ENCODE measurements at places on chromosomes 6 and 20. TPM values are rescaled to one million over a fixed set of nuclear protein-coding genes. Genes with fewer than 3 reads are reported as not detected.

The DDAH2 gene
- 4.6 TPM for total RNA-seq

The SLC17A1 gene
- total RNA-seq = not detected

The EMILIN3 gene
- 0.24 TPM for total RNA-seq

The UBE2J1 gene
- total RNA-seq = 46.1 TPM

The SUPT3H gene
- 8.9 TPM for total RNA-seq

The BACH2 gene
- total RNA-seq = 0.77 TPM

The SLC4A11 gene
- 0.82 TPM for total RNA-seq

The COQ3 gene
- total RNA-seq = 9.4 TPM

The BPI gene
- total RNA-seq = not detected

The TAAR8 gene
- total RNA-seq = not detected

The PSMB9 gene
- 10.4 TPM for total RNA-seq

DNA sequence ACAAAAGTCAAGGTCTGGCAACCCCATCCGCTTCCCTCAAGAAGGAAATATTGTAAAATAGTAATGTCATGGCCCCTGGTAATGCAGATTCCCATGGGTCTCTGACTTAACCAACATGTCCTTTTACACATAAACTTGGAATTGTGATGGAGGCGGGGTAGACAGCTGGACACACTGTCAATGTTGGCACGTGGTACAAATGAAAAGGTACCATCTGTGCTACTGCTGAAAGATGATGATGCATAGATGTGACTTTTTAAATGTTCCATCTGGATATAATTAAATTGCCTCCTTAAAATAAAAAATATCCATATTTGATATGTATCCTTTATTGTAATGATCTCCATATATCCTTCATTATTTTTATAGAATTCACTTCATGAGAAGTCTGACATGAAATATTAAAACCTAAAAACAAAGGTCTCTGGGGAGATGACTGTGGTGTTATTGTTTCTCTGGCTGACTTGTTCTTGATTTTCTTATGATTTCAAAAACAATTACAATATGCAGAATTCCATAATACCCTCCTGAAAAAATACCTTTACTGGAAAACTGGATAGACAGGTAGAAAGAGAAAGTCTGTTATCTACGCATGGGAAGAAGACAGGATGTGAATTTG is 104.5 kb downstream of the MKKS start:
- DNase-seq = no peak

GRCh38 chr6:25833136-25833535 is 1.3 kb upstream of the SLC17A1 start:
- no peak for DNase-seq

GRCh38 chr6:15200087-15200486 is 45.8 kb upstream of the JARID2 start:
- no peak for DNase-seq

- DNase-seq = no peak
These were observed 140.9 kb upstream of the MOCS1 start for GRCh38 chr6:40075056-40075590.

DNA sequence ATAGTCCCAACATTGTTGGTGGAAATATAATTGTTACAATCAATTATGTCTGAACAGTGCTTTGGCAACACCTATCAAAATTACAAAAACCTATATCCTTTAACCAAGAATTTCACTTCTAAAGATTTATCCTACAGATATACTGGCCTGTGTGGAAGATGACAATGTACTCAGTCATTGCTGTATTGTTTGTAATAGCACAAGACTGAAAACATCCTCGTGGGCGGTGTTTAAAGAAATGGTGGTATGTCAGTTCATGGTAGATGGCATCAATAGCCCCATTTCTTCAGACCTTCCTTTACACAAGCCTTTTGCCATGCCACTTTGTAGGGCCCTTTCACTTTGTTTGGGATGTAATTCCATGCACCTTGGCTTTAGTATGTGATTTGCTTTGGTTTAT is 9.8 kb upstream of the TPBG start:
- peak; percentile 42 for DNase-seq

- DNase-seq = no peak
These were observed 34.7 kb downstream of the RIPOR2 start for GRCh38 chr6:24900917-24901697.

DNA sequence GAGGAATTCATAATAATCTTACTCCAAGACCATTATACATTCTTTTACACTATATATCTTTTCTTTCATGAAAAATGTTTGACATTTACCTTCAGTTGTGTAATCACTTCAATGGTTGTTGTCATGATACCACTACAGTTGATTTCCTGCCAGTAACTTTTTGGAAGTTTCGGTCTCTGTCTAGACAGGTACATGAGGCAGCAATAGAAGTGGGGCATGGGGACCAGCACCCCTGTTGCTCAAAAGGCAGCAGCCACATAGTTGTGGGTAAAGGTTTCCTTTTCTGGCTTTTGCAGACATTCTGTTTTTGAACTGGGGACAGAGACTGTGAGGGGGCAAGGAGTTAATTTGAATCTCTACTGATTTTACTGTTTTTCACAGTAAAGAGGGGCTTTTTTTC is 14.1 kb downstream of the SAMD5 start:
- DNase-seq = no peak

- no peak for DNase-seq
These were observed 87.9 kb downstream of the CEP57L1 start for GRCh38 chr6:109183109-109183650.

DNA sequence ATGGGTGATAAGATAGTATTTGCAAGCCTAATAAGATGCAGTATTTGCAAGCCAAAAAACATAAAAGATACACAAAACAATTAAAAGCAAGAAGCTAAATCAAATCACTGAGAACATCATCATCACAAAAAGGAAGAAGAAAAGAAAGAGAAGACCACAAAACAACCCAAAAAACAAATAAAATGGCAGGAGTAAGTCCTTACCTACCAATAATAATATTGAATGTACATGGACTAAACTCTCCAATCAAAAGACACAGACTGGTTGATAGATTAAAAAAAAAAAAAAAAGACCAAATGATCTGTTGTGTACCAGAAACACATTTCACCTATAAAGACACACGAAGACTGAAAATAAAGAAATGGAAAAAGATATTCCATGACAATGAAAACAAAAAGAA is 37.7 kb downstream of the ECHDC1 start:
- DNase-seq = no peak

DNA sequence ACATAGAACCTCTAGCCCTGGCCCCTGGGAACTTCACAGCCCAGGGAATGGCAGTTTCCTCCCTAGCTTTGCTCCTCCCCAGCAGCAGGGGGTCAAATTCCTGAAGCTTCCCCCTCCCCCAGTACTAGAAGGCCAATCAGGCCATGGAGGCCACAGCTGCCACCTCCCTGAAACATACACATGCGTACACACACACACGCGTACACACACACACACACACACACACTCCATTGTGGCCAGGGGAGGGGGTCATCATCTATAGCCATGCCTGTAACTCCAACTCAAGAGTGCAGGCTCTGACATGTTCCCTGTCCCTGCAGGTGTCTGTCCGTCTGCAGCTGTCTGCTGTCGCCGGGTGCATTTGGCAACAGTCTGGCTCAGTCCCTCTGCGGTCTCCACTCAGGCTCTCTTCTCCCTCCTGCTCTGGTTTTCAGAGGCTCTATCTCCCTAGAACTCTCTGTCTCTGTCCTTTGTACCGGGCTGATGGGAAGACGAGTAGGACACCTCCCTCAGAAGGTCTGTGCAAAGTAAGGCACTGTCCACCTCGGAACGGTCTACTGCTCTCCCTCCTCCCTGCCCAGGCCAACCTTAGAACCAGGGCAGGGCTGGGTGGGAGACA is 1.4 kb downstream of the LRFN2 start:
- DNase-seq = no peak

DNA sequence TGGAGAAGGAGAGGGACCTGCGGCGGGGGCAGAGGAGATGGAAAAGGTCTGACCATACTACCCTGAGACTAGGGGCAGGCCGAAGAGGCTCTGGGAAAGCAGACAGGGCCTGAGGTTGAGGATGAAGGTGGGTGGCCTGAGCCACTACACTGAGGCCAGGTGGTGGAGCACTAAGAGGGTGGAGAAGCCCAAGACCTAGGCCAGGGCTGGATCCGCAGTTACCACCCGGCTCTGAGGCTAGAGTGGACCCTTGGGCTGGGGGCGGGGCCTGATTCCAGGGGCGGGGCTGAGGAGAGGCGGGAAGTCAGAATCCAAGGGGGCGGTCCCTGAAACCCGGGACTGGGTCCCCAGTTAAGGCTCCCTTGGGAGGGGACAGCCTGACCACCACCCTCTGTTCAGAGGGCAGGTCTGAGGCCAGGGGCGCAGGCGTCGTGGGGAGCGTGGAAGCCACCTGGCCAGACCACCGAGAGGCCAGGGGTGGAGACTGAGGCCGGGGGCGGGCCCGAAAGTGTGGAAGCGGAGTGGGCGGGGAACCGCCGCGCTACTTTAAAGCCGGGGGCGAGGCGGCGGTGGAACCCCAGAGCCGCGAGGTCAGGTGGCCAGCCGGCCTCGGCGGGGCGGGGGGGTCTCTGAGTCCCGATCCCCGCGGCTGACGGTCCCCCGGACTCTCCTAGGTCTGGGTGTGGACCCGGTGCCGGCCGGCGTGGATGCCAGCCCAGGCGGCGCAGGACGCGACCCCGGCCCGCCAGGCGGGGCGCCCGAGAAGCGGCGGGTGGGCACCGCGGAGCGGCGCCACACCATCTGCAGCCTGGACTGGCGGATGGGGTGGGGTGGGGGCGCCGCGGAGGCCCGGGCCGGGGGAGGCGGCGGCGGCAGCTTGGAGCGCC is 8.3 kb downstream of the CCM2L start:
- peak; percentile 64 for DNase-seq

GRCh38 chr6:5085648-5086293 is 630 bp downstream of the PPP1R3G start:
- no peak for DNase-seq

DNA sequence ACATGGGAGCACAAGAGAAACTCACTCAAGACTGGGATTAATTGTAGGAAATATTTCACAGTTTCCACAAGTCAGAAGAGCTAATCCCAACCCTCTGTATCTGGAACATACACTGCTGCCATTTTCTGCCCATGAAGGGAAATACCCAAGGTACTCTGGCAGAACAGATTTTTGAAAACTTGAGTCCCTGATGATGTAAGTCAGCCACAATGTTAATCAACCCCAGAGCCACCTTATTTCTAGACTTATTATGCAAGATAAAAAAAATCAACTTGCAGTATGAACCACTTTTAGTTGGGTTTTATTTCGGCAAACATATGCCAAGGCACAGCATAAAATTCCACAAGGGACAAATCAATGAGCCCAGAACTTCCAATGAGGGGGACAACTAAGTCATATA is 141.5 kb downstream of the LY86 start:
- DNase-seq = no peak

DNA sequence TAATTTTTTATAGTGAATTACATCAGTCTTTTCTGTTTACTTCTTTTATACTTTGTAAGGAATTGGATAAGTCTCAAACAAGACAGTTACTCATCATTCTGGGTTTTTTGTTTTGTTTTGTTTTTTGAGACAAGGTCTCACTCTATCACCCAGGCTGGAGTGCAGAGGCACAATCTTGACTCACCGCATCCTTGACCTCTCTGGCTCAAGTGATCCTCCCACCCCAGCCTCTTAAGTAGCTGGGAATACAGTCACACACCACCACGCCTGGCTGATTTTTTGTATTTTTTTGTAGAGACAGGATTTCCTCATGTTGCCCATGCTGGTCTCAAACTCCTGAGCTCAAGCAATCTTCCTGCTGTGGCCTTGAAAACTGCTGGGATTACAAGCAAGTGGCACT is 524.3 kb downstream of the EYS start:
- DNase-seq = no peak

DNA sequence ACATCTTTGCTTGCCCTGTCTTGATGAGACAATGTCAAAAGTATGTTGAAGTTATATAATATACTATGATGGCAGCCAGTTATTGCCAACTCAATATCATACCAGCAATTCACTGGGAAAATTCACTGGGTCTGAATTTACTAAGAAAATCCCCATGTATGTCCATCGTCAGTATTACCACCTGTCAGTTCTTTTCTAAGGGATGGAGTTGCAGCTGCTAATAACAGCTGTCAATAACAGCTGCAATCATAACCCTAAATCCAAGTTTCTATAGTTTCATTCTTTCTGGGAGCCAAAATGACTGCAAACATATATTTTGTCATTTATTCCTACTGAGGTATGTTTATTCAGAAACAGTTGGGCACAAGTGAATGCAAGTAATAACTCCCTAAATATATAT is 132.6 kb upstream of the RIN2 start:
- no peak for DNase-seq
